Hair follicular keratinocyte (primary cell): ENCODE measurements at places on chromosomes 2 and 18. TPM values are rescaled to one million over a fixed set of nuclear protein-coding genes. Genes with fewer than 3 reads are reported as not detected.

ITGA6 gene
- 637 and 777 TPM in 2 replicates for total RNA-seq

RGPD3 gene
- 0.08 and 0.16 TPM in 2 replicates for total RNA-seq

ZSCAN30 gene
- 6.5 and 10.2 TPM in 2 replicates for total RNA-seq

SETBP1 gene
- total RNA-seq, result 1.9 and 4.7 TPM in 2 replicates

PTPN18 gene
- total RNA-seq, result 14.0 and 14.6 TPM in 2 replicates
